Aorta (tissue), 5 donors: ENCODE measurements at places on chromosomes 13 and 19. TPM values are rescaled to one million over a fixed set of nuclear protein-coding genes. Genes with fewer than 3 reads are reported as not detected.

The TFDP1 gene
- total RNA-seq: 36.6 TPM

The CGB1 gene
- total RNA-seq: not detected

The DZIP1 gene
- 17.4 TPM for total RNA-seq

The TNFSF9 gene
- total RNA-seq: 1.2 TPM

The RABAC1 gene
- 175 TPM for total RNA-seq

The FAM216B gene
- total RNA-seq: not detected

The HIF3A gene
- total RNA-seq: 37.5 TPM

The ZMYM5 gene
- total RNA-seq: 19.5 TPM

The PRSS57 gene
- total RNA-seq: not detected

The CALR3 gene
- not detected for total RNA-seq

The LIM2 gene
- total RNA-seq: not detected

The BABAM1 gene
- total RNA-seq: 55.8 TPM

The SLC25A41 gene
- total RNA-seq: 0.23 TPM

The ZNF415 gene
- total RNA-seq: 8.8 TPM

The CABP5 gene
- total RNA-seq: not detected

The NLRP4 gene
- not detected for total RNA-seq

The TEX26 gene
- not detected for total RNA-seq

The PEAK3 gene
- total RNA-seq: 0.93 TPM

The HCN2 gene
- 0.19 TPM for total RNA-seq

The GPC5 gene
- 1.5 TPM for total RNA-seq

The ATG4D gene
- total RNA-seq: 14.0 TPM

The FFAR1 gene
- not detected for total RNA-seq

The DBP gene
- total RNA-seq: 10.7 TPM

The PLVAP gene
- total RNA-seq: 368 TPM

The RFX1 gene
- 17.7 TPM for total RNA-seq

The POGLUT2 gene
- total RNA-seq: 9.2 TPM
